ENCODE measurements at places on chromosomes 12 and 14.

DNA sequence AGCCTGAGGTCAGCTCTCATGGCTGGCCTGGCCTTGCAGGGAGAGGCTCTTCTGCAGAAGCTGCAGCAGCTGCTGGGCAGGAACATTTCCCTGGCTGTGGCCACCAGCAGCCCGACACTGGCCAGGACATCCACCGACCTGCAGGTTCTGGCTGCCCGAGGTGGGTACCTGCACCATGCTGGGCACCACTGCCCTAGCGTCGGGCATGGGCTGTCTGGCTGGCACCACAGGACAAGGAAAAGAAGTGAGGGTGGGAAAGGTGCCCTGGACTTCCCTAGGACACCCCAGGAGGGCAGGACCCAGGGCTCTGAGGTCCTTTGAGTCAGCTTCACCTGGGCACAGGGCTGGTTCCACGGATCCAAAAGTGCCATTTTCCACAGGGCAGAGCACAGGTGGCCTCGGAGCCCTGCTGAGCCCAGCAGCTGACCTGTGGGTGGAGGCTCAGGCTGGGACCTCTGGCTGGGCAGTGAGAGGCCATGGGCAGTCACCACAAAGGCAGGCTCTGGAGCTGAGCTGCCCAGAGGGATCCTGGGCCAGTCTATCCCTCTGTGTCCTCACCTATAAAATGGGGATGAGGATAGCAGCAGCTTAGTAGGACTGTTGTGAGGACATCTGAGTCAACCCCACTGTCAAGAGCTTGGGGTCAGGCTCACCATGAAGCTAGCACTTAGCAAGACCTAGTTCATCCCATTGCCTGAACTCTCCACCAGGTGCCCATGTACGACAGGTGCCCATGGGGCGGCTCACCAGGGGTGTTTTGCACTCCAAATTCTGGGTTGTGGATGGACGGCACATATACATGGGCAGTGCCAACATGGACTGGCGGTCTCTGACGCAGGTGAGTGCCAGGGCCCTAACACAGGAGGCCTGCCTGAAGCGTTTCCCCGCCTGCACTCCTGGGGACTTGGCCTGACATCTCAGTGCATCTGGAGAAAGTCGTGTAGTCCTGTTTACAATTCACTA, 4.9 kb downstream of the PLD4 start:
- no peak for DNase-seq

DNA sequence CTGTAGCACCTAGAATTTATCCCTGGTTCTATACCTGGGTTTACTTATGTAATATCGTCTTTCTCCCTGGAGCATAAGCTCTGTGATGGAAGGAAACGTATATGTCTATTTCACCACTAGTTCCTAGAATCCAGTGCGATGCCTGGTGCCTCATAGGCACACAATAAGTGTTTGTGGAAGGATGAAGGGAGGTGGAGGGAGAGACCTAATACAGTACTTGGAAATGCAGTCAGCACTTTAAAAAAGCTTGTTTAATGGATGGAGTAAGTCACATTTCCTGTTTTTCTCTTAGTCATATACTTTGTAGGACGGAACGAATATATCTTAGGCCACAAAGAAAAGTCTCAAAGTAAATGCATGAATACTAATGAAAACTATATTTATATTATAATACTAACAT, 186.5 kb upstream of the HMGA2 start:
- DNase-seq, result peak; percentile 6

DNA sequence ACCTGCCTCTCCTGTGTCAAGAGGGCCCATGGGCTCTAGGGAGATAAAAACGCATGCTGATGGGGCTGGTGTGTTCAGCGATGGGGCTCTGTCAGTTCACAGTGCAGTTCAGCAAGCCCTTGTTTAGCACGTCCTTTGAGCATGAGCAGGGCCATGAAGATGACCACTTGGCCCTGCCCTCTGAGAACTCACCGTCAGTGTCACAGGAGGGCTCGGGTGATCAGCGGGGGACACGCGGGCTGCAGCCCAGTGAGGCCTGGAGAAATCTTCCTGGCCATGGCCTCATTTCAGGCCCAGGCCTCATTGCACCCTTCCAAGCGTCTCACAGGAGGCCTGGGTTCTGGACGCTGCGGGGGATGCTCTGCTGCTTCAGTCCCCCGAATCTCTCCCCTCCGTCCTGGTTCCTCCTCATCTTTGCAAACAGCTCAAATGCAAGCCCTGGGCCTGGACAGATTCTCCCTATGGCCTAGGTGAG, 181.6 kb downstream of the ADGRD1 start:
- no peak for DNase-seq

GRCh38 chr14:89292579-89293313, 124.3 kb downstream of the FOXN3 start:
- peak; percentile 67 for DNase-seq

GRCh38 chr14:30854492-30854891, 19.9 kb upstream of the COCH start:
- no peak for DNase-seq

DNA sequence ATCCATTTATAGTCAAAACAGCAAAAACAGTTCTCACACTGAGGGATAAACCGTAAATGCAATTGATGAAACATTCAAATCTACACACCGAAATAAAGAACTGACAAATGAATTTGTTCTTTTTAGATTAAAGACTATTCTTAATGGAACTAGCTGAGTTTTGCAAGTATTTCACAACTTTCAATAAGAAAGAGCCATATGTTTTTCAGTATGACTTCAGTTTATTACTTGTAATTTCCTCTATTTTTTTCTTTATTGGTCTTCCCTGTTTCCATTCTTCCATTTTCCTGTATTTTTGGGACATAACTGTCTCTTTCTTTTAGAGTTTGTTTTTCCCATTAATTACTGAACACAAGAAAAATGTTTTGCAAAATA, 4.3 kb downstream of the BCAT1 start:
- DNase-seq, result peak; percentile 43

GRCh38 chr12:5904441-5904840, 40.6 kb downstream of the ANO2 start:
- DNase-seq, result no peak

DNA sequence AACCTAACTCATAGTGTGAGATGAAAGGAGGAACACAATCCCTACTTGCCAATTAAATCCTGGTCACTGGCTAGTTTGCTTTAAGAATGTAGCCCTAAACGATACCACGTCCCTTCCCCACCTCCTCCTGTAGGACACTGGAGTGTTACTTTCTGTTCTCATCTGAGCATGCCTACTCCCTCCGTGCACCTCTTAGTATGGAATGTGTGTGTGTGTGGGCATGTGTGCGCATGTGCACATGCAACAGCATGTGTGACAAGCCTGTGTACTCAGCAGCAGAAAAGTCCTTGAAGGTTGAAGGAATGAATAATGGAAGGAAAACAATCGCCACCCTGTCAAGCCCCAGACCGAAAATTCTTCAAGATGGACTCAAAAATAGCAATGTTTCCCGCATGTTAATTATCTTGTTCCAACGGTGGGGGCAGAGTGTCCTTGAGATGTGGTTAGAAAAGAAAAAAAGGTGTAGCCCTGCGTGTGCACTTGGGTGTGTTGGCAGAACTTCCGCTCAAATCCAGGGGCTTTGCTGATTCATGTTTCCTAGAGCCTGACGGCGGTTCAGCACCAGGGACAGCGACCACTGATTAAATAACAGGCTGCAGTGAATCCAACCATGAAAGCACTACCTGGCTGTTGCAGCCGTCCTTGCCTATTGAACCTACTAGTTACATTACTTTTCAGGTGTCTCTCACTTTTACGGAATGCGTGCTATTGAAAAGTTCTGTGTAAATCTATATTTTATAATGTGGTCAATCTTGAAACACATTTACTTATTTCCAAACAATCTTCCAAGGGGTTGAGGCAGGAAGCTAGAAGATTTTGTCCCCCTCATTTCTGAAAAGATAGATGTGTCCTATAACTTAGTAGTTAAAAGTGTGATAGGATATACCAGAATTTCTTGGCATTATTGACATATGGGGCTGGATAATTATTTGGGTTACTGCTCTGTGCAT, 79.8 kb downstream of the SRRM4 start:
- DNase-seq, result peak; percentile 23

DNA sequence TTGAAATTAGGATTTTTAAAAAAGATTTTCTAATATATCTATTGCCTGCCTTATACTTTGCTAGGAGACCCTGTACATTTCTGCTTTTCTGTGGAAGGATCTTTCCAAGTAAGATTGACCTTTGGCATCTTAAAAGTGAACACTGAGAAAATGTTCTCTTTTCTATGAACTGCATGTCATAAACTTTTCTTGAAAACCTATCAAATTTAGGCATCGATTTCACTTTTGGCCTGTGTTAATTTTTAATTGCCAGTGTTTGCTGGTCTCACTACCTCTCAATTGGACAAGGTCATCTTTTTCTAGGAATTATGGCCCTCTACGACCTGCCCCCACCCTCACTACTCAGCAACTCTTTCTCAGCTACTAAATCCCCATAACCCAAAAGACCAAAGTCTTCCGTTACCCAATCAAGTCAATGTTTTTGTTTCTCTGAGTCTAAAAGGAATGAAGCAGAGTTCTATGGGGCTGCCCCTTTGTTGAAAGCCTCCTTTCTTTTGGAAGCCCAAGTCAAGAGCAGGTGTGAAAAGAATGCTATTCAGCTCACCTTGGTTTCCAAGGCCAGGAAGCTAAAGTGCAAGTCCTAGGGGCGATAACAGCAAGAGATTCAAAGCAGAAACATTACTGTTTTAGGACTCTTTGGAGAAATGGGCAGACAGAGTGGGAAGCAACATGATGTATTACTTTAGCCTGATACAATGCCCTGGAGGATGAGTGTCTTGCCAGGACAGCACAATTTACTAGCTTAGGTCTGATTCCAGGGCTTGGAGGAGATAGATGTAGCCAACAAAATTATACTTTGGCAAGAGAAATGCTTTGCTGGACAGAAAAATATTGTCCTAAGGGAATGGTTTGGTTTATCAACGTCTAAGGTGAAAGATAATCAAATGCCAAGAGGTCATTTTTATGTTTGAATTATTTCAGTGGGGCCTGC, 55.0 kb downstream of the IGF1 start:
- no peak for DNase-seq

DNA sequence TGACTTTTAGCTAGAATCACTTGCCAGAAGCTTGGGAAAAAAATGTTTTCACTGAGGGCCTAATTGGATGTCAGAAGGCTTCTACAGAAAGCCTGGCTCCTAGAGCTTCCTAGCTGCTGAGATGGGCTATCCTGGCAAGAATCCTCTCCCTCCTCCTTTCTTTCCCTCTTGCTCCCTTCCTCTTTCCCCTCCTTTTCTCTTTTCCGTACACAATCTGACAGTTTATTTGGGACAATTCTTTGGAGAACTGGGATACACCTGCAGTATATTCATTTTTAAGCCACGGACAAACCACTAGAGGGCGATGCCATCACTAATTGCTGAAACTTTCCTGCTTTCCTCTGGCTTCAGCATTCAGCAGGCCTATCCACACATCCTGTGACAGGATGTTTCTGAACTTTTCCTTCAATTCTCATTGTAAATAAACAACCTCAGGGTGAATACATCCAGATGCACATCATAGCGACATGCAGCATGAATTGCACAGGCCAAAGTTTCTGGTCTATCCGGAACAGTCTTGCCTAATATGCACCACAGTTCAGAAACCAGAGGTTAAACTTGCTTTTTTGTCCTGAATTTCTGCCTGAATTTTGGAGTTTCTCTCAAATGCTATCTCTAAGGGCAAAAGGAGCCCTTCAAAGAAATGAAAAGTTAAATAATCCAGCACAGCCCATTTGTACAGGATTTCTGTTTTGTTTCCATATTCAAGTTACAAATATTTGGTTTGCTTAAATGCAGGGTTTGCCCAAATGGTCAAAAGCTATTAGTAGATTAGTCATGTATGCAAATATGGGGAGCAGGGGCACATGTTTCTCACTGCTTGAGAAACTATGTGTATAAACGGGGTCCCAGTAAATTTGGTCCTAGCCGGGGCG, 142.8 kb downstream of the PAWR start:
- peak; percentile 39 for DNase-seq

DNA sequence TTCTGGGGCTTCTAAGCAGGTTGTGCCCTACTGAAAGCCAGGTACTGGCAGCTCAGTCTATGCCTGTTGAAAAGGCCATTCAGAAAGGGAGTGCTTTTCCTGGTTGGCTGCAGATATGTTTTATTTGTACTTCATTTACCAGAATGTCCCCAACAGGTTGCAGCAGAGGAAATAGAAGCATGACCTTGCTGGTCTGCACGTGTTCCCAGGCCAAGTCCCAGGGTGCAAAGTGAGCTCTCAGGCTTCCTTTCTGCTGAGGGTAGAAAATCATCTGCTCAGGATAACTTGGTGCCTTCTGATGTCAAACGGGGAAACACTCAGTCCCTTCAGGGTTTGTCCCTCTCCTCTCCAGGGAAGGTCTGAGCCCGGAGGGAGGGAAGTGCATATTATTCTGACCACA, 356.4 kb downstream of the BCL11B start:
- no peak for DNase-seq
